ENCODE measurements at places on chromosomes 7 and 10. TPM values are rescaled to one million over a fixed set of nuclear protein-coding genes. Genes with fewer than 3 reads are reported as not detected.

Gene SKIDA1
- 0.10 TPM for total RNA-seq

Gene ZC3HAV1L
- total RNA-seq, result 5.1 TPM

Gene GRID2IP
- 0.10 TPM for total RNA-seq

Gene ELFN1
- not detected for total RNA-seq

Gene NDUFB2
- 179 TPM for total RNA-seq

Gene NAPEPLD
- total RNA-seq, result 6.8 TPM

Gene HTR7
- total RNA-seq, result not detected

Gene AGK
- total RNA-seq, result 35.8 TPM

Gene MYL10
- total RNA-seq, result not detected

Gene LOXL4
- total RNA-seq, result not detected

Gene GHRHR
- total RNA-seq, result not detected

Gene CDK14
- total RNA-seq, result 0.81 TPM

Gene CRYGN
- total RNA-seq, result not detected

Gene ZNF853
- 0.69 TPM for total RNA-seq

Gene GLRX3
- total RNA-seq, result 86.2 TPM

Gene STRIP2
- 71.4 TPM for total RNA-seq

Gene ANKRD22
- 0.12 TPM for total RNA-seq

Gene ASB4
- total RNA-seq, result not detected

Gene TWIST1
- not detected for total RNA-seq

Gene HOXA9
- total RNA-seq, result not detected

Gene ATP5F1C
- total RNA-seq, result 287 TPM

Gene COBL
- total RNA-seq, result not detected

Gene ZNF273
- 12.3 TPM for total RNA-seq
